ENCODE measurements at places on chromosomes 3 and 15. TPM values are rescaled to one million over a fixed set of nuclear protein-coding genes. Genes with fewer than 3 reads are reported as not detected.

DNA sequence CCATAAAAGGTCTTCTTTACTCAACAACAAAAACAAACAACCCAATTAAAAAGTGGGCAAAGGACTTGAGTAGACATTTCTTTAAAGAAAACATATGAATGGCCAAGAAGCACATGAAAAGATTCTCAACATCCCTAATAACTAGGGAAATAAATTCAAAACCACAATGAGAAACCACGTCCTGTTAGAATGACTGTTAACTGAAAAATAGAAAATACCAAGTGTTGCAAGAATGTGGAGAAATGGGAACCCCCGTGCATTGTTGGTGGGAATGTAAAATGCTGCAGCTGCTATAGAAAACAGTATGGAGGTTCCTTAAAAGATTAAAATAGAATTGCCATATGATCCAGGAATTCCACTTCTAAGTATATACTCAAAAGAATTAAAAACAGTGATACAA, 34.8 kb downstream of the NMNAT3 start:
- H3K36me3 ChIP-seq: no peaks in the 10 kb centered on the region
- H3K4me3 ChIP-seq: no peak overlapping the region
- no peak overlapping the region for H3K27ac ChIP-seq
- H3K27me3 ChIP-seq: no peaks in the 10 kb centered on the region
- DNase-seq: no peak
- H3K4me1 ChIP-seq: no peaks in the 10 kb centered on the region

DNA sequence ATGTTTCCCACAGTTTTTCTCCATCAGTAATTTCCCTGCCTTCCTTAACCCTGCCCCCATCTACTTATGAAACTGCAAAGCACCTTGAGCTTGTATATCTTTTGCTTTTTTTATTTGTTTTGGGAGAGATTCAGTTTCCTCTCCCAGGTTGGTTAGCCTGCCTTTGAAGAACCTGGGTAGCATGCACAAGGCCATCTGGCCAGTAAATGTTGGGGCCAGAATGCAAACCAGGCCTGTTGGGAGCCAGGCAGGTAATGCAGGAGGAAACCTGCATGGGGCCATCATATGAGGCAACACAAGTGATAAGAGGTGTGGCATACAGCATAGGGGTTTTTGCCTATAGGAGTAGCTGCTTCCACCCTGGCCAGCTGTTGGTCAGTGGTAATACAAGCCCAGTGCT, 17.7 kb downstream of the SYNPR start:
- H3K4me3 ChIP-seq: no peak overlapping the region
- H3K27ac ChIP-seq: no peak overlapping the region
- no peaks in the 10 kb centered on the region for H3K4me1 ChIP-seq

DNA sequence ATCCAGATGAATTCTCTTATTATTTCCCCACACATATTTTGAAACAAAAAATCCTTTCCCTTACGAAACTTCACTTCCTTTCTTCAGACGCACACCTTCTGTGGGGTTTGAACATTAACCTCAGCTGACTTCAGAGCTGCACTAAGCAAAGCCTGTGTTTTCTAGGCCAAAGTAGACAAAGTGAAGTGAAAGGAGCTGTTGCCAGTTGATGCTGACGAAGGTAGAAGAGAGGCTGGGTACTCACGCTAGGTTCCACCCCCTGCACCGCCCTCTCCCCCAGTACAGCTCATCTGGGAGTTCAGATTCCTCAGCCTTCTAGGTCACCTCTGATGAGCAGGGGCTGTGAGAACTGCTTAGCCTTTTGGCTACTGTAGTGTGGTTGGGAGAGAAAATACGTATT, 24.1 kb downstream of the DUT start:
- no peak overlapping the region for H3K4me3 ChIP-seq
- no peak overlapping the region for H3K27ac ChIP-seq
- no peaks in the 10 kb centered on the region for H3K27me3 ChIP-seq
- H3K36me3 ChIP-seq: no peaks in the 10 kb centered on the region

DNA sequence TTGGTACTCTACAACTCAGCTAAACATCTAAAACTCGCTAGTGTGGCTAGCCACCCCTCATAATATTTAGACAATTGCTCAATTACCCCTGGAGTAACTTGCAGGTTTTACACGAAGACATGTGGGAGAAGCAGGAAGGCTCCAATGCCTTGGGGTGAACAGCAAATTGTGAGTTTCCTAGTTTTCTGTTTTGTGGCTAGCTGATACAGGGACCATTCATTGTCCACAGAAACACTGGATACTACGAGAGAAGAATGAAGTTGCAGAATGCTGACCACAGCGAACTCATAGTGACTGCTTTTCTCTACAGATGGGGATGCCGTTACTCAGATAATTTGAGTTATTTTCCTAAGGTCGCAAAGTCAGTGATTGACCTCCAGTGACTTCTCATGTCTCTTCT, 212.9 kb downstream of the P3H2 start:
- no peak for DNase-seq
- no peaks in the 10 kb centered on the region for H3K36me3 ChIP-seq
- H3K4me3 ChIP-seq: no peak overlapping the region
- no peak overlapping the region for H3K27ac ChIP-seq

The NLGN1 gene
- total RNA-seq: 4.7 TPM

- H3K36me3 ChIP-seq: no peaks in the 10 kb centered on the region
- no peaks in the 10 kb centered on the region for H3K4me1 ChIP-seq
- no peaks in the 10 kb centered on the region for H3K27me3 ChIP-seq
- no peak overlapping the region for H3K27ac ChIP-seq
- H3K4me3 ChIP-seq: no peak overlapping the region
These were observed 857.9 kb upstream of the CADM2 start for GRCh38 chr3:84100861-84101260.

- H3K27ac ChIP-seq: no peak overlapping the region
- H3K4me3 ChIP-seq: no peak overlapping the region
- H3K36me3 ChIP-seq: peaks cover 48% of the 10 kb centered on the region
- H3K4me1 ChIP-seq: no peaks in the 10 kb centered on the region
- no peaks in the 10 kb centered on the region for H3K27me3 ChIP-seq
- DNase-seq: no peak
These were observed 10.6 kb upstream of the ITPKA start for GRCh38 chr15:41483115-41483514.

DNA sequence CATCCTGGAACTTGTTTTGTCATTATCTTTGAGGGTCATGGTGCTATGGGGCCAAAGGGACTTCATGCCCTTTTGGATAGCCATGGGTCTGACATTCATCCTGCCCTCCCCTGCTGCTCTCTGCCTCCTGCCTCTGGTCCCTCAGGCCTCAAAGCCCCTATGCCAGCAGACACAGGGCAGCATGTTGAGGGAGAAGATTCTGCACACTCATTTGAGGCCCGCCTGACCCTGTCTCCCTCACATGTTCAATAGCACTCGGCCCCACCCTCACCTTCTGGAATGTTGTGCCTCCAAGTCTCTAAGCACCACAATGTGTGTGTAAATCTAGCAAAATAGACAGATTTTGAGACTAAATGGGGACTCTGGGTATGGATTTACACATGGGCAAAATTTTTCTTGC, 178.7 kb upstream of the ANKRD28 start:
- no peak overlapping the region for H3K4me3 ChIP-seq
- H3K27me3 ChIP-seq: no peaks in the 10 kb centered on the region
- no peaks in the 10 kb centered on the region for H3K4me1 ChIP-seq
- DNase-seq: no peak
- no peak overlapping the region for H3K27ac ChIP-seq

The SETD5 gene
- 110 TPM for total RNA-seq

DNA sequence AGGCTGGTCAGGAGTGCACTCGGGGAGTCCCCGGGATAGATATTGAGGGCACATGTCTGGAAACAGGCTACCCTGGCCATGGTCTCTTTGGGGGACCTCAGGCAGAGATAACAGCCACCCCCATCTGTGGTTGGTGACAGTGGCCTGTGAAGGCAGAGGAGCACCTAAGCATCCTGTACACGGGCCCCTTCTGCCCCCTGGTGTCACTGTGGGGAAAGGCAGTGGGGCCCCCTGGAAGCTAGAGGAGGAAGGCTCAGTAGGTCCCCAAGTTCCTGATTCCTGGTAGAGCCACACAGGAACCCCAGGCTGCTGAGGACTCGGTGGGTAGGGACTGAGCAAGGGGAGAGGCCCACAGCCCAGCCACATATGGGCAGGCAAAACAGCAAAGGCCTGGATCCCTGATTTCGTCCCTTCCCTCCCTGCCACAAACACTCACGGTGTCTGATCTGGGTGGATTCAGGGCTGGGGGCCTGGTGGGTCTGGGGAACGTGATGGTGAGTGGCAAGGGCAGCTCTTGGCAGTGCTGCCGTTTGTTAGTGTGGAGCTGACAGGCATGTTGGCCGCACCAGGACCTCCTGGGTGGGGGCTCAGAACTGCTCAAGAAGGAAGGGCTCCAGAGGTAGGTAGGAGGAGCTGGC, 14.1 kb upstream of the CXCR6 start:
- no peak overlapping the region for H3K27ac ChIP-seq
- no peak overlapping the region for H3K4me3 ChIP-seq
- peaks cover 66% of the 10 kb centered on the region for H3K36me3 ChIP-seq
- no peaks in the 10 kb centered on the region for H3K4me1 ChIP-seq
- no peak for DNase-seq
- H3K27me3 ChIP-seq: no peaks in the 10 kb centered on the region

DNA sequence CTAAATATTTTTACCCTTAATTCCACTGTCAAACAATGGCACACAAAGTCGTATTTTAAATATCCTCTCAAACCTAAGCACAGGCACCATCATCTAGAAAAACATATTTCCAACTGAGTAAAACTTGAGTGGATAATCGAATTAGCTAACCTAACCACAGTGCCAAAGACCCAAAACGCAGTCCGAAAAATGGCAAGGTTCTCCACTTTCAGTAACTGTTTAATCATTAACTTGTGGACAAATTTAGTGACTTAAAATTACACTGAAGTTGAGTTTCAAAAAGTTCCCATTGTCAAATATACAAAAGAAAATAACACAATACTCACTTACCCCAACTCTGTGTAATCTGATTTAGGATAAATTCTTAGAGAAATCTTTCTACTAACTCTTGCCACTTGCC, 10.0 kb downstream of the CNBP start:
- H3K36me3 ChIP-seq: peaks cover 35% of the 10 kb centered on the region
- no peak overlapping the region for H3K27ac ChIP-seq
- no peak overlapping the region for H3K4me3 ChIP-seq

DNA sequence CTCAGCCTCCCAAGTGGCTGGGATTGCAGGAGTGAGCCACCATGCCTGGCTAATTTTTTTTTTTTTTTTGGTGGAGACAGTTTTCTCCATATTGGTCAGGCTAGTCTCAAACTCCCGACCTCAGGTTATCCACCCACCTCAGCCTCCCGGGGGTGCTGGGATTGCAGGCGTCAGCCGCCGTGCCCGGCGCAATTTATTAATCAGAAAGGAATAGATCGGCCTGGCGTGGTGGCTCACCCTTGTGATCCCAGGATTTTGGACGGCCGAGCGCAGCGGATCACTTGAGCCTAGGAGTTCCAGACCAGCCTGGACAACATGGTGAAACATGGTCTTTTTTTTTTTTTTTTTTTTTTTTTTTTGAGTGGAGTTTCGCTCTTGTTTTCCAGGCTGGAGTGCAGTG, 13.3 kb upstream of the GOLGA8M start:
- no peak overlapping the region for H3K4me3 ChIP-seq
- no peaks in the 10 kb centered on the region for H3K27me3 ChIP-seq
- DNase-seq: no peak
- H3K36me3 ChIP-seq: no peaks in the 10 kb centered on the region

- no peak for DNase-seq
- H3K27me3 ChIP-seq: no peaks in the 10 kb centered on the region
- peak overlapping the region; percentile 10 for H3K27ac ChIP-seq
- H3K4me3 ChIP-seq: no peak overlapping the region
- H3K36me3 ChIP-seq: no peaks in the 10 kb centered on the region
These were observed 17.6 kb downstream of the ADAM10 start for GRCh38 chr15:58731756-58732535.

DNA sequence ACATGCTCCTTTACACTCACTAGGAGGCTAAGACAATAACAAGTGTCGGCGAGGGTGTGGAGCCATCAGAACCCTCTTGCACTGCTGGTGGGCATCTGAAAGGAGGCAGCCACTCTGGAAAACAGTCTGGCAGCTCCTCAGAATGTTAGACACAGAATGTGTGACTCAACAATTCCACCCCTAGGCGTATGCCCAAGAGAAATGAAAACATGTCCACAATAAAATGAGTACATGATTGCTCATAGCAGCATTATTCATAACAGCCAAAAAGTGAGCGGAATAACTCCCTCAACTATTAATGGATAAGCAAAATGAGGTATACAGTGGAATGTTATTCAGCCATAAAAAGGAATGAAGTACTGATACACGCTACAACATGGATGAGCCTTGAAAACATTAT, 57.8 kb downstream of the WNT7A start:
- no peak overlapping the region for H3K4me3 ChIP-seq
- DNase-seq: no peak
- no peaks in the 10 kb centered on the region for H3K27me3 ChIP-seq
- no peaks in the 10 kb centered on the region for H3K4me1 ChIP-seq
- no peaks in the 10 kb centered on the region for H3K36me3 ChIP-seq

The SPINT1 gene
- 80.3 TPM for total RNA-seq

GRCh38 chr15:25170781-25171110, 216.0 kb downstream of the SNRPN start:
- no peak for DNase-seq
- no peak overlapping the region for H3K27ac ChIP-seq
- H3K4me3 ChIP-seq: no peak overlapping the region
- H3K27me3 ChIP-seq: no peaks in the 10 kb centered on the region
- H3K36me3 ChIP-seq: no peaks in the 10 kb centered on the region
- no peaks in the 10 kb centered on the region for H3K4me1 ChIP-seq

The LRRN1 gene
- 1.7 TPM for total RNA-seq

DNA sequence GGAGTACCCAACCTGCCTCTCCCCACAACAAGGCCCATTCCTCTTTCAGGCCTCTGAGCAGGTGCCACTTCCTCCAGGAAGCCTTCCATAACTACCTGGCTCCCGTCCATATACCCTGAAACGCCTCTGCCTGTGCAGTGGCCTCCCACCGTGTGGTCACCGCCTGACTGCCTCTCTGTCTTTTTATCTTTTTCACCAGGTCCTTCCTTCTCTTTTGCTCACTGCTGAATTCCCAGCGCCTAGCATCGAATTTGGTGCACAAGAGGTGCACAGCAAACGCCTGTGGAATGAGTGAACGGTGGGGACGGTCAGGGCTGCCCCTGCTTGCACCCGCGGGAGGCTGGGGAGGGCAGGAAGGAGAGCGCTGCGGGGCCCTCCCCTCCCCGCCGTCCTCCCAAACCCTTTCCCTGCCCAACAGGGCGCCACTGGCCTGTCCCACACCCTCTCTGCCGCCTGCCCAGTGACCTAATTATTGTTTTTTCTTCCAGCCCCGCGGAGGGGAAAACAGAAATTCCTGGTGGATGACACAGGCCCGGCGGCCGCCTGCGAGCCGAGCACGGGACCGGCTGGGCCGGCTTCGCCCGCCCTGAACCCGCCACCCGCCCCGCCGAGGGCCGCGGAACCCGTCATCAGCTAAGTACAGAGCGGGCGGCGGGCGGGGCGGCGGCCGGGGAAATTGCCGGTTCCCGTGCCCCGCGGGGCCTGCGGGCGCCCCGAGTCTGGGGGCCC, 140.1 kb downstream of the SMAD6 start:
- peak overlapping the region; percentile 89 for H3K27ac ChIP-seq
- H3K4me1 ChIP-seq: peaks cover 42% of the 10 kb centered on the region
- no peaks in the 10 kb centered on the region for H3K27me3 ChIP-seq
- peak overlapping the region; percentile 36 for H3K4me3 ChIP-seq
- H3K36me3 ChIP-seq: no peaks in the 10 kb centered on the region

- no peak overlapping the region for H3K27ac ChIP-seq
- no peak overlapping the region for H3K4me3 ChIP-seq
- H3K27me3 ChIP-seq: no peaks in the 10 kb centered on the region
- no peaks in the 10 kb centered on the region for H3K4me1 ChIP-seq
These were observed 28.9 kb upstream of the PXYLP1 start for GRCh38 chr3:141202682-141203081.

The BNC1 gene
- total RNA-seq: 18.2 TPM

- peak overlapping the region; percentile 20 for H3K4me3 ChIP-seq
- H3K4me1 ChIP-seq: peaks cover 18% of the 10 kb centered on the region
- DNase-seq: no peak
- no peaks in the 10 kb centered on the region for H3K27me3 ChIP-seq
- H3K27ac ChIP-seq: peak overlapping the region; percentile 60
- no peaks in the 10 kb centered on the region for H3K36me3 ChIP-seq
These were observed 11.5 kb downstream of the ITPR1 start for GRCh38 chr3:4504340-4505261.

The SENP8 gene
- 3.9 TPM for total RNA-seq

All from vagina (tissue), 2 donors.